ENCODE measurements at places on chromosomes 5 and 9.

DNA sequence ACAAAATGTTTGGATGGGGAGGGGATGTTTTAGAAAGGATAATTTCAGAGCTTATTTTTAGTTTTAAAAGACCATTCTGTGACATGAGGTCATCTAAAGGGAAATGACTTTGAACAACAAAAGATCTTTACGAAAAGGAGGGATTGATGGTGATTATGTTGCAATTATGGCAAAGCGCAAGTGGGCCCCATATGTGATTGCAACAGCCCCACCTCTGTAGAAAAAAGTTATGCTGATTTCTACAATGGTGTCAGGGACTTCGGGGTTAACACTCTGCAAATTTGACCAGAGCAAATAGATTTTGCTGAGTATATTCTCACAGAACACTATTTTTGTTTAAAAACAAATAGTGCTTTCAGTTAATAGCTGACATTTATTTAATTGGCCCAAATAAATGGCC, 312.8 kb downstream of the NSG2 start:
- DNase-seq = no peak

DNA sequence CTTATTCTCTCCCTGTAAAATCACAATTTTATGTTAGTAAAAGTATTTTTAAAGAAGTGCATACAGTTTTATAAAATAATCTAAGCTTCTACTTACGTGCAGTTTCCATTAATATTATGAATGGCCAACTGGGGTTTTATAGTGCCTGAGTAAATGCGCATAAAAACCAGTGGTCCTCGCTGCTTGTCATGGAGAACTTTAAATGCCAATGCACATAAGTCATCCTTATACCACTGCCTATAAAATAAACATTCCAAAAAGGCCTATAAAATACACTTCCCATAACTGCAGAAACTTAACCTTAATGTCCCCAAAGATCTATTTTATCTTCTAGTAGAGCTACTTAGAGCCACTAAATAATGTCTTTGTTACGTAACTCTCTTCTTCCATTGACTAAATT, 28.5 kb downstream of the GFM2 start:
- no peak for DNase-seq

DNA sequence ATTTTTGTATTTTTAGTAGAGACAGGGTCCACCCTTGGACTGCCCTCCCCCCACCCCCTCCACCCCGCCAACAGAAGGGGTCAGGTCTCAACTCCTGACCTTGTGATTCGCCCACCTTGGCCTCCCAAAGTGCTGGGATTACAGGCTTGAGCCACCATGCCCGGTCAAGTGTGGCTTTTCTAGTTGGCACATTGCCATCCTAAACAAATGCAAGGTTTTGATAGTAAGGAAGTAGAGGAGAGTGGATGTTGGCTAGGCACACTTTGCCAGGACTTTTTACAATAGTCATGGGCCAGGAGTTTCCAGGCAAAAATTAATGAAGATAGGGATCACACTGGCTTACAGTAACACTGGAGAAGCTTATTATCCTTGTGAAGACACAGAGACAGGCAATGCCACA, 62.4 kb downstream of the GALNT12 start:
- DNase-seq = no peak

DNA sequence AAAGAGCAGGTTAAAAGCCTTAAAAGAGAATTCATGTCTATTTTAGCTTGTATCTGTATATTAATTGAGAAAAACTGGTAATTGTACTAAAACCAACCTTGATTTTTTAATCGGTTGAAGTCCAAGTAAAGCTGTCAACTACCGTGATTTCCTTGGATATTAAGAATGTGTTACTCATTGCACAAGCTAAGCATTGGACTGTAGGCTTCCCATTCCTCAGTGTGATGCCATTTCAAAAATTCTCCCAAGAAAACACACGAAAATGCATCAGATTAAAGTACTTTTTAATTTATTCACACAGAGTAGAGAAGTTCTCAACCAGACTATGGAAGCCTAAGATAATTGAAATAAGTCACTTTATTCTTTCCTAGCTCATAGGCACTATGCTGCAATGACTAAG, 761.4 kb upstream of the TYRP1 start:
- no peak for DNase-seq

GRCh38 chr9:107425101-107426025, 64.2 kb downstream of the KLF4 start:
- DNase-seq = no peak

DNA sequence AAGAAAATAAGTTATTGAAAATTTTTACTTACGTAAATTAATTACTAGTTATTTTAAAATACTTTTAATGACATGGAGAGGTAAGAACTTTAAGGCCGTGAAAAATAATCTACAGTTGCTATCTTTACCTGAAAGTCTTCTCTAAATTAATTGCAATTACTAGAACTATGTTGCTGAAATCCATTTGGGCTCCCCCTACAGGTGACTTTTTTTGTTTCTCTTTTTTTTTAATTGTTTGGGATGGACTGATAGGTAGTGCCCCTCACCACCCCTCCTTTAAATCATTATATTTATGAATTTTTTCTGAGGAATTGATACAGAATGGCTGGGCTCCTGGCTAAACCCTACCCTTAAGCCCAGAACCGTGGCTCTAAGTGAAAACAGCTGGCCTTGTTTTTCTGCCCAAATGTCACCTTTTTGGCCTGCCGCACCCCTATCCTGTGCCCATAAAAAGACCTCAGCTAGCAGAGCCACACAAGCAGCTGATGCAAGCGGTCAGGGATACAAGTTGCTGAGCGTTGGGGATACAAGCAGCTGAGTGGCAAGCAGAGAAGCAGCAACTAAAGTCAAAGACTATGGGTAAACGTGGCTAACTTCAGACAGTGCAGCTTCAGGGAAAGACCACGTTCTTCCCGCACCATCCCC, 315.2 kb upstream of the ACO1 start:
- DNase-seq = no peak

DNA sequence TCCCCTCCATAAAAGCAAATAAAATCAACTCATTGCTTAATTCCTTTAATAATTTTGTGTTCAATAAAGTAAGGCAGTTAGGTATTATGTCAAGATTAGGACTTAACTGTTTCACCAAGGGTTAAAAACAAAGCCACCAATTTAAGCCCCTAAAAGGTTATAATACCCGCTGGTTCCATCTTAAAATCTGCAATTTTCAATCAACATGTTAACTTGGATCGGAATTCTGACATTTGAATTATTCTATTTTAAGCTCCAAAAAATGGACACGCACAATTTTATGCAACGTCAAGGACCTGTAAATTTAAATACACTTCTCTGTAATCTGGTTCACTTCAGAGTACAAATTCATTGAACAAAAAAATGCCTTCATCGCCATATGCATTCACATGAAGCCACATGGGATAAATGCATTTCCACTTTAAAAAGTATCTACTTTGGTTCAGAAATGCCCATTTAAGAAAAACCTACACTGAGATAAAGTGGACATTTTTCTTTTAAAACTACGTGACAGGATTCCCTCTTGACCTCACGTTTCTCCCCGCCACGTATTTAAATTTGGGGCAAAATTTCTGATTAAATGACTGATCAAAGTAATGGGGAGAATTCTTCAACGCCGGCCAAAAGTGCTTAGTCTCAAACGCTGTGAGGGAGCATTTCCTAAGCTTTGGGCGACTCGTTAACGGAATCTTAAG, 721 bp downstream of the GIN1 start:
- DNase-seq = no peak

DNA sequence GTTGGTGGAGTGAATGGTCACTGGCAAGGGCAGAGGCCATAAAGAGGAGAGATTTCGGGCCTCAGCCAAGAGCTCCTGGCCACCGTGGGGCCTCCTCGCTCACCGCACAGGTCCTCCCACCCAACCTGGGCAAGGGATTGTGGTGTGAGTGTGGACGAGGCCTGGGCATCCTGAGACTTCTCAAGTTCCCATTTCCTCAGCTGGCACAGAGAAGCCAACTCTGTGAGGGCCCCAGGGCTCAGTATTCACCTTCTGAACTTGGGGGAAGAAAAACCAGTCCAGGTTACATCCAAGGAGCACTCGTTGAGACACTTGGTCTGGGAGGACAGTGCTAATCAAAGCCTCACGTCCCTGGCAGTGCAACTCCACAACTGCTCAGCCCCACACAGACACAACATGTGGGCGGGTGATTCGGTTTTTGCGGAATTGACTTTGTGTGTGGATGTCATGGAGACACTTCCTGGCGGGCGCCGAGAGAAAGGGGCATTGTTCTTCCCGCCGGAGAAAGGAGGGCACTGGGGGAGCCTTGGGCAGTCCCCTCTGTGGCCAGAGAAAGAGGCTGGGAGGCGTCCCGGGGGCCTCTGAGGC, 28.5 kb upstream of the NKD2 start:
- DNase-seq = no peak

GRCh38 chr5:60887746-60888145, 43.7 kb upstream of the ELOVL7 start:
- no peak for DNase-seq

DNA sequence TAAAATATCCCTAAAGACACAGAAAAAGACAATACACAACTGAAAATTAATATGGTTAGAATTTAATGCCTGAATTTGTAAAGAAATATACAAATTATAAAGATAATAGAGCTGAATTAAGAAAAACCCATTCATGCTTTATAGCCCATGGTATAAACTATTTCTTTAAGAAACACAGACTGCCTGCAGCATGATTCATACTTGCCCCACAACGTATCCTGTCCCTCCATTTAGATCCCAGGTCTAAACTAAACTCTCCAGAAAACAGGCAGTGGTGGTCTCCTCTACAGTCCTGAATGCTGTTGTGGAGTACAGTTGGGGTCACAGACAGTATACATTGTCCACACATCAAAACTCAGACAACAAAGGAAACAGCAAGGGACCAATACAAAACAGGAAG, 24.8 kb downstream of the IL6ST start:
- DNase-seq = no peak

GRCh38 chr9:1759771-1760300, 255.3 kb upstream of the SMARCA2 start:
- no peak for DNase-seq

DNA sequence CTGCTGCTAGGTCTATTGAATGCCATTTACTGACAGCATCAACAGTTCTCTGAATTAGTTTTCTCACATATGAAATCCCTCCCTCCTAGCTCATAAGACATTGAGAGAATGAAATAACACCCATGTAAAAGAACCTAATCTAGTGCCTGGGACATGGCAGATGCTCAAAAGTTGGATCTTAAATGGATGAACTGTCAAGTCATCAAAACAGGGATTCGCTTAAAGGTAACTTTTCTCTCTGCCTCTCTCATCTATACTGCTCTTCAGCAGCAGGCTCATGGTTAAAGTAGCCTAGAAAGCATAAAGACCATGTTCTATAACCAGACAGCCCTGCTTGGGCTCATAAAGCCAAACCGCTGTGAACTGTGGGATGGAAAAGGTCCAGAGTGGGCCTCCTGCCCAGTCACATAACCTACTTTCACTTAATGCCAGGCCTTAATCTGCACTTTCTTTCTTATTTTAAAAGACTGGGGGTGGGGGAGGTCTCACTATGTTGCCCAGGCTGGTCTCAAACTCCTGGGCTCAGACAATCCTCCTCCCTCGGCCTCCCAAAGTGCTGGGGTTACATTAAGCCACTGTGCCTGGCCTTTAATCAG, 3.7 kb downstream of the TMEM245 start:
- DNase-seq = no peak
